ENCODE measurements at places on chromosomes 1 and 21.

GRCh38 chr1:94846308-94846707 lies 26.2 kb downstream of the SLC44A3 start:
- no peak for DNase-seq

DNA sequence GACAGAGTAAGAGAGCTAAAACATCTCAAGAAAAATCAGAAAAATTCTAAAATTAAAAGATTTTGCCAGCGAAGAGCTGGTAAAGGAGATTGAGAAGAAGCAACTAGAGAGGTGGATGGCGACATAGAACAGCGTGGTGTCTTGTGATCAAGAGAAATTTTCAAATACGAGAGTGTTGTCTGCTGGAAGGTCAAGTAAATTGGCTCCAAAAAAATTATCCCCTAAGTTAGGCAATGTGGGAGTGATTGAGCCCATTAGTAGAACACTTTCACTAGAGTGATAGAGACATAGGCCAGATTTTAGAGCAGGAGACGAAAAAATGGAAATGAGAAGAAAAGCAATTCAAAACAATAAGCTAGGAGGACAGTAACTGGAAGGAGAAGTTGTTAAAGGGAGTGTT lies 94.3 kb upstream of the MPC2 start:
- no peak for DNase-seq

- no peak for DNase-seq
Measured at GRCh38 chr1:209673631-209674417, 1.4 kb upstream of the G0S2 start.

- peak; percentile 86 for DNase-seq
Measured at GRCh38 chr1:20153000-20153418, 13.9 kb downstream of the PLA2G2F start.

DNA sequence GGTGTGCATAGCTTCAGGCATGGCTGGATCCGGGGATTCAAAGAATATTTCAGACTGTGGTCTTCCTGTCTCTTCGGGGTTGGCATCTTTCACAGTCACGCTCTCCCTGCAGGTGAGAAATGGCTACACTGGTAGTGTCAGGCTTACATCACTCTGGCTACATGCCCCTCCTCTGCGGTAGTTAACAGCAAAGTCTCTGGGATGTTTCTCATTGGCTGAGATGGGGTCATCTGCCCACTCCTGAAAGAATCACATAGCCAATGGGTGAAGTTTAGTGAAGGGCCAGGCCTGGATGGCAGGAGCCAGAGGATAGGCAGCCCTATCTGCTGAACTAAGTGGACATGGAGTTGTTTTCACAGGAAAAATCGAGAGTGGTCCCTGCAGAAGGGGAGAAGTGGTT lies 356.5 kb downstream of the MATN1 start:
- peak; percentile 9 for DNase-seq

DNA sequence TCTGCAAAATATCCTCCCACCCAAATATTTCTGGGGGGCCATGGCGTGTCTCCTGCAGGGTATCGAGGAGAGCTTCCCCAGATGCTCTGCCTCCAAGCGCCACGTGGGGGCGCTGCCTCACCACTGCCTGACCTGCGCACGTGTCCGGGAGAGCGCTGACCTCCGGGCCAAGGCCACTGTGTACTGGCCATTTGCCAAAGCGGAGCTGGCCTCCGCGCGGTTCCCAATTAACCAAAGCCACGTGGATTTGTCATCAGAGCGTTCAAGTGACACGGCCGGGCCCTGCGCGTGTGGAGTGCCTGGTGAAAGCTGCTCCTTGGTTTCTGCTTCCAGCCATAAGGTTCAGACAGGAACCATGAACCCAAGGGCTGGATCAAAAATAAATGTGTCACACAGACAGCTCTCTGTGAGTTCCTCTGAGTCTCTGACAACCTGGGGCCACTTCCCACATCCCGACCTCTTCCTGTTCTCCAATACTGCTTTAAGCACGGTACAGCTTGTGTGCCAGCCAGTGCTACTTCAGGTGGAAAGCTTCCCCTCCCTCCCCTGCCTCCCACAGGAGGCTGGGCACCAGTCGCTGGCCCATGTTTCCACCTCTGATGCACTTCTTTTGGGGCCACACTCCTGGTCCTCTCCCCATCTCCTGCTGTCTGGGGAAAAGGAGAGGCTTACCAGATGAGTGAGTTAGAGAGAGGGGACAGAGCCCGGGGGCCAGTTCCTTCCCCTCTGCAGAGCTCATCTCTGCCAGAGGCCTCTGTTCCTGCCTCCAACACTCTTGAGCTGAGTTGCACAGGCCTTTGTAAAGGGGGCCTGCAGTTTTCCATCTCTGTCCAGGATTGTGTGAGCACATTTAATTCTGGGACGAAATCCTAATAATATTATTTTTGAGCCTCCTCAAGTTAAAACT lies 26.1 kb downstream of the ZP4 start:
- no peak for DNase-seq

DNA sequence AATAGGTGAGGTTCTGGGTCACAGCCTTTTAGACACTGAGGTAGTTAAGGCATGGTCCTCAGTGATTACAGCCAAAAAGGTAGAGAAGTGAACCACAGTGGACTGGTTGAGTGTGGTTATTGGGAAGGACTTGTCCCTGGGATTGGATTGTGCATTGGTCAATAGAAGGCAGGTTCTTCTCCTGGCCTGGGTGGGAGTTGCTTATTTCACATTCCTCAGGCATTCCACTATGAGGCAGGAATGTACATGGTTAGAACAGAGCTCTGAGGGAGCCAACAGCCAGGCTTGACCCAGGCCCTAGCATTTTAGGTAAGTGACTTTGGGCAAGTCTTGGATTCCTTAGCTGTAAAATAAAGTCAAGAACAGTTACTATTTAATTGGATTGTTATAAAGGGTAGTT lies 97.9 kb upstream of the MARK1 start:
- no peak for DNase-seq

DNA sequence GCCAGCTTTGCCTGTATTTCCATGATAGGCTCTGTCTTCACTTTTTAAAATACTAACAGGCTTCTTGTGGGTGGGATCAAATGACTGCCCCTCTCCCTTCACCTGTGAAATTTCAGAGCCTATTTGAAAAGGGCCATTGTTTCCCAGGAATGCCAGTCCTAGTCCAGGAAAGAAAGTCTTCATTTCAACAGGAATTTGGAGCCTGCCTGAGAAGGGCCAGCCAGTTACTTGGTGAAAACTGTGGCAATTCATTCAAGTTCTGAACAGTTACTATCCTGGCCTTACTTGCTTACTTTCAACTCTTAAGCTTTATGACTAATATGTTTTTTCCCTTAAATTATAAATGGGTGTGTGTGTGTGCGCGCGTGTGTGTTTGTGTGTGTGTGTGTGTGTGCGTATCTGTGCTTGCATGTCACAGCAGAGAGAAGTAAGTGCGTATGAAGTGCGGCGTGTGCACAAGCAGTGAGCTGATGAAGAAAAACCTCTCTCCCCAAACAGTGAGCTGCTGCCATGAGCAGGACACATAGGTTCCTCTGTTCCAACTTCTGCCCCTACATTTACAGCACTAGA lies 67.5 kb upstream of the RNPC3 start:
- no peak for DNase-seq

GRCh38 chr1:228849011-228849541 lies 113.8 kb downstream of the RHOU start:
- DNase-seq = no peak

DNA sequence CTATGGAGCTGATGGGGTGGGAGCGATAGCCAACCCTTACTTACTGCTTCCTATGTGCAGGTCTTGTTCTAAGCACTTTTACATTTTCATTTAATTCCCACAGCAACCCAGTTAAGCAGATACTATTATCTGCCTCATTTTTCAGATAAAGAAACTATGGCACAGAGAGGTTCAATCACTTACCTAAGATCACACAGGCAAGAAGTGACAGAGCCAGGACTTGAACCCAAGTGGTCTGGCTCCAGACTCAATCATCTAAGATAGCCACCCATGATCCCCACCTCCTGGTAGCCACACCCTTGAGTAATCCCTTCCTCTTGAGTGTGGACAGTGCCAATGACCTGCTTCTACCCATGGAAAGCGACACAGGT lies 23.2 kb upstream of the IFNAR1 start:
- peak; percentile 28 for DNase-seq

GRCh38 chr1:65175171-65176055 lies 27.4 kb downstream of the AK4 start:
- DNase-seq = no peak

DNA sequence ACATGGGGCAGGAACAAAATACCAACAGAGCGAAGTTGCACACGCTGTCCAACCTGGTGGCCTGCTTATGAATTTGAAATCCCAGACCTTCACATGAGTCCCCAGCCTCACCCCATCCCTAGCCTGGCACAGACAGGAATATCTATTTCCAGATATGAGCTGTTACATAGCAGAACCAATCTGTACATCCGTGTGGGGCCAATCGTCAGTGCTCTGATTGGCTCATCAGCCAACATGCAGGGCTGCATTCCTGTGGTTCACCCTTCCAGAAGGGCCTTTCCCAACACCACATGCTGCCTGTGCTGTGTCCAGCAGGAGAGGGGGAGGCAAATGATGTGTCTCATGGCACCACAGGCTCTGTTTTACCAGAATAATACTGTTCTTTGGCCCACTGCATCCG lies 31.3 kb downstream of the CCN1 start:
- DNase-seq = no peak

DNA sequence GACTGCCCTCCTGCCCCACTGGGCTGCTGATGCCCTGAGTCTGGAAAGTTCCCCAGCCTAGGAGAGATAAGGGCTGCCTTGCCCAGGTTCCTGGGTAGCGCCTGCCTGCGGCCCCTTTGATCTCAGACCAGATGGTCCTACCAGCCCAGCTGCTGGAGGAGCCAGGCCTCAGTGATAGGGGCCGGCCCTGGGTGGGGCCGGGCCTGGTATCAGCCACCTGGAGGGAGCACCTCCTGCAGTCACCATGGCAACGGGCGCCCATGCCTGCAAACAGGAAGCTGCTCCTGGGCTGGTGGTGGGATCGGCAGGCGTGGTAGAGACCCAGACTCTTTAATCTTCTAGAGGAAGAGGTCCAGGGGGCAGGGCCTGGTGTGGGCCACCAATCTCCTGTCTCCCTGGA lies 119.7 kb upstream of the WNT4 start:
- no peak for DNase-seq

- DNase-seq = no peak
Measured at GRCh38 chr1:67350783-67351182, 43.1 kb downstream of the IL12RB2 start.

DNA sequence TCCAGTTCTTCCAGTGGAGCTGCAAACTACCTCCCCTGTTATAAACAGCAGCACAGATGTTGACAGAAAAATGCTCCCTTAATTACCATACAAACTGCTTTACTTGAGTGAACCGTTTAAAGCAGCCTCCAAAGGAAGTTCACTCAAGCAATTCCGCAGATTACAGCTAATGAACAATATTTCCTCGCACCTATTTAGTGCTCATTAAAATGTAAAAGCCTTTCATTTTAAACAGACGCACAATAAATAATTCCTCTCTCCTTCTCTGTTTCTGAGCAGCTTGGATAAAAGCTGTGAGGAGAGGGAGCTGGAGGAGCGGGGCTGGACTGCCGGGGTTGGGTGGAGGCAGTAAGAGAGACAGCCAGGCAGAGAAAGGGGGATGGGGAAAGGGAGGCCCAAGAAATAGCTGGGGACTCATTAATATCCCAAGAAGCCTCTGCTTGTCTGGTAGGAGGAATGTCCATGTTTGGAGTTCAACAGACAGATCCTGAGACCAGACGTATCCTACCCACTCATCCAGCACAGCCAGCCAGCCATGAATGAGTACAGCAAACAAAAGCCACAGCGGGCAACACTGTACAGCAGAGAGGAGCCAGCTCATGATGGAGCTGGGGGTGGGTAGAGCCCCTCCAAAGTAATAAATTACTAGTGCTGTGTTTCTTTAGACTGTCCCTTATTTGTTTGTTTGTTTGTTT lies 227.7 kb downstream of the GPATCH2 start:
- DNase-seq = no peak

- DNase-seq = no peak
Measured at GRCh38 chr1:232344791-232345399, 285.0 kb downstream of the SIPA1L2 start.

DNA sequence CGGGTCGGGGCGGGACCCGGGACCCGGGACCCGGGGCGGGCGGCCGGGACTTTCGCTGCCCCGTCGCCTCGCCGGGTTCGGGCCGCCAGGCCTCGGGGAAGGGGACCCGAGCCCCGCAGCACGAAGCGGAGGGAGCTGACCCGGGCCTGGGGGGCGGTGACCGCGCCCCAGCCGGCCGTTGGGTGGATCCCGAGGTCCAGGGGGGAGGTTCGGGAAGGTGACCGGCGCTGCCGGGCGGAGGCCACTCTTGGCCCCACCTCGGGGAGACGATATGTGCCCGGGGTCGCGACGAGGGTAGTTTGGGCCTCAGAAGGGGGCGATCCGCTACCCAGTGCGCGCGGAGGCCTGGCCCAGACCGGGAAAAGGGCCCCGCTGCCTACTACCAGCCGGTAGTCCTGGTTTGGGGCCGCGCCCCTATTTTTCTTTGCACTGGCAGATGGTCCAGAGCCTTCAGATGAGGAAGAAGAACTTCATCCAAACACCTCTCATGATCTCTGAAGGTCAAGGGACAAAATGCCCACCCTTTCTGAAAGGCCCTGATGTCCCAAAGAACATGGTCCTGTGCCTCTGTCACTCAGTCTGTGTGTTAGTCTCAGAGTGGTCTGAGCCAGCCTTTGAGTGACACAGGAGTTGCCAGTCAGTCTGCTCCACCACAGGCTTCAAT lies 766 bp downstream of the AGO4 start:
- no peak for DNase-seq

DNA sequence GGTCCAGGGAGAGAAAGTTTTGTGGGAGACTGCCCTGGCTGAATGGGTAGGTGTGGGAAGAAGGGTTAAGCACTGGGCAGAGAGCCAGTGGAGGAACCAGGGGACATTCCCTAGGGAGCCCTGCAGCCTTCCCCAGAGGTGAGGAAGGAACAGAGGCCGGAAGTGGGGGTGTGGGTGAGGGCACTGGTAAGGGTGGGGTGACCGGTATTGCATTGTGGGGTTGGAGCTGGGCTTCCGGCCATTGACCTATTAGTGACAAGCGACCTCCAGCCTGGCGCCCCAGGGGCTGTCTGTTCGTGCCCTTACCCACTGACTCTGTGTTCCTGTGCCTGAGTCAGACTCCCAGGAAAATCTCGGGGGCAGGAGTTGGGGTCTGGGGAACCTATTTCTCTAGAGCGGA lies 3.5 kb upstream of the TSPAN1 start:
- DNase-seq = no peak

DNA sequence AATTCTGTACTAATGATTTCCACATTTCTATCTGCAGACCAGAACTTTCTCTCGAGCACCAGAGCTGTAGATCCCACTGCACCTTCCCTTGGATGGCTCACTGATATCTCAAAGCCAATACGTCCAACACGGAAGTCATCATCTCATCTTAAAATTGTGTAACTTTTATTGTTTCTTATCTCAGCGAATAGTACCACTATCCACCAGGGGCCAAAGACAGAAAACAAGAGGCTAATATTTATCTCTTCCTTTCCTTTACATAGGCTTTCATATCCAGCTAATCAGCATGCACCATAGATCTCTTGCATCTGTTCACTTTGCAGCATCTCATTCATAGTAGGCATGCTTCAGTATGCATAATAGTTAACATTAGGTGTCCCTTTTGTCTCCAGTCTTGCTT lies 303.6 kb downstream of the PTPRC start:
- no peak for DNase-seq

- DNase-seq = no peak
Measured at GRCh38 chr1:171254859-171255258, 6.6 kb downstream of the FMO1 start.
